ENCODE measurements at places on chromosomes 13 and 19. TPM values are rescaled to one million over a fixed set of nuclear protein-coding genes. Genes with fewer than 3 reads are reported as not detected.
A peak's percentile ranks its signal among the peaks of the same experiment; 100 is the strongest.

DNA sequence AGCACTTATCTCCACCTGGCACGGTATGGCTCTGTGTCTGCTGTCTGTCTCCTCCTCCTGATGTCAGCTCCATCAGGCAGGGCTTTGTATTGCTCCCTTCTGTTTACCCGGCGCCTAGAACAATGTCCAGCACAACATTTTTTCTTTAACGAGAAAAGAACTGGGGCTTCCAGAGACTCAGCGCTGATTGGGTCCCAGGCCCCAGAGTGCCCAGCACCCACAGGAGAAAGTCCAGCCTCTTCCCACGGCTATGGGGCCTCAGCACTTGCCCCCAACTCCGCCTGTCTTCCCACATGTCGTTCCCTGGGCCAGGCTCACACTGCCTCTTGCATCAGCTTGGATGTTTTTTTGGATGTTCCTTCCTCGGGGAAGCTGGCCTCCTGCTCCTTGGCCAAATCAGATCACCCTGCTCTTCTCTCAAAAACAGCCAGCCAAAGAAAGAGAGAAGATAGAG lies 6.9 kb downstream of the MYPOP start:
- DNase-seq, result no peak

- no peak for DNase-seq
Observed at GRCh38 chr13:65836066-65836465, 1394.1 kb downstream of the PCDH9 start.

DNA sequence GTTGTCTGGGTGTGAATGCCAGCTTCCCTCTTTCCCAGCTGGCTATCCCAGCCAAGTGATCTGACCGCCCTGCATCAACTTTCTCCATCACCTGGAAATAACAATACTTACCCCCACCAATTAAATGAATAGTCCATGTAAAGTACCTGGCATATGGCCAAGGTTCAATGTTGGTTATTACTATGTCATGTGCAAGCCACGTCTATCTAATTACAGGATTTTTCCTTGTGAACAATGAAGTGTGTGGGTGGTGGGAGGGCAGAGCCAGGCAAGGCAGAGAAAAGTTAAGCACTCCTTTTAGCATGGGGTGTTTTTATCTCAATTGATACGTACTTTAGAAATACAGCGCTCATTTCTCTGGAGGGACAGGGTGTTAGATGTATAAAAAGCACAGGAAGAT lies 121.1 kb downstream of the NHLRC3 start:
- no peak for DNase-seq

DNA sequence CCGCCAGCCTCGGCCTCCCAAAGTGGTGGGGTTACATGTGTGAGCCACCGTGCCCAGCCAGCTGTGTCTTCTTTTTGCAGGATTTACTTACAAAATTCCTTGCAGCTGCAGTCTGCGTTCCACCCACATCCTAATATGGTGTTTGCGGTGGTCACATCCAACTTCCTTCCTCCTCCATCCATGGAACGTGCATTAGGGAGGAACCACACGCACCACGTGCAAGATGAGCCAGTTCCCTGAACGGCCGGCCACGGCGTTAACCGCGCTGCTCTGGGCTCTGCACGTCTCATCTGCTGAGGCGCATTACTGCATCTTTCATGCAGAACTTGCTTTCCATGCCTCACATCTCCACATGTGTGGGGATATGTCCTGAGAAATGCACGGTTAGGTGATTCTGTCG lies 13.0 kb upstream of the SIGLEC11 start:
- DNase-seq, result no peak

- DNase-seq, result no peak
Observed at GRCh38 chr13:106498571-106498970, 36.9 kb downstream of the EFNB2 start.

GRCh38 chr13:49821216-49822009 lies 28.9 kb upstream of the KPNA3 start:
- peak; percentile 21 for DNase-seq

- peak; percentile 95 for DNase-seq
Observed at GRCh38 chr13:75359266-75359665, 122.7 kb downstream of the TBC1D4 start.

- DNase-seq, result peak; percentile 9
Observed at GRCh38 chr19:30227012-30227621, 145.1 kb upstream of the ZNF536 start.

DNA sequence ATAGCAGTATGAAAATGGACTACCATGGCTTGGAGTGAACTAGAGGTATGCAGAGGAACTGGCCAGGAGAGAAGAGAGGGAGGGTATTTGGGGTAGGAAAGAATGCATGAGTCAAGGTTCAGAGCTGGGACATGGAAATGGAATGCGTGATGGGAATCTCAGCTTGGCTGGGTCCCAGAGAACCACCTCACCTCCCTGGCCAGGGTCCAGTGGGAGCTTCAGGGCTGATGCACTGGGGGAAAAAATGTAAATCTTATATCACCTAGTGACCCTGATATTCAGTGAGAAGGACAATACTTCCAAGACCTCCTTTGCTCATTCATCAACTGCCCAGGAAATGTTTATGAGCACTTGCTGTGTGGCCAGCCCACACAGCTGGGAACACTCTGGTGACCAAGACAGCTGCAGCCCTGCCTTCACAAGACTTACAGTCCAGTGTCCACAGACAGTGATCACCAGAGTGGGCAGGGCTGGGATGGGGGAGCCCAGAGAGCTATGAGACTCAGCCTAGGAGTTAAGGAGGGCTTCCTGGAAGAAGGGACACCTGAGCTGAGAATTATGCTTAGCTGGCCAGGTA lies 12.8 kb downstream of the IGSF23 start:
- peak; percentile 99 for DNase-seq

- DNase-seq, result no peak
Observed at GRCh38 chr19:18308051-18308947, 14.6 kb downstream of the LSM4 start.

GRCh38 chr19:49971991-49972411 lies 11.0 kb upstream of the SIGLEC11 start:
- no peak for DNase-seq

- no peak for DNase-seq
Observed at GRCh38 chr19:41638641-41639081, 11.8 kb upstream of the CEACAM4 start.

GRCh38 chr13:77002590-77003190 lies 10.8 kb downstream of the CLN5 start:
- peak; percentile 32 for DNase-seq

GRCh38 chr13:48571126-48571913 lies 38.4 kb upstream of the RCBTB2 start:
- peak; percentile 52 for DNase-seq

- no peak for DNase-seq
Observed at GRCh38 chr13:35478271-35479037, 2.0 kb upstream of the MAB21L1 start.

- peak; percentile 25 for DNase-seq
Observed at GRCh38 chr19:39998501-39998900, 1.6 kb downstream of the ZNF546 start.

DNA sequence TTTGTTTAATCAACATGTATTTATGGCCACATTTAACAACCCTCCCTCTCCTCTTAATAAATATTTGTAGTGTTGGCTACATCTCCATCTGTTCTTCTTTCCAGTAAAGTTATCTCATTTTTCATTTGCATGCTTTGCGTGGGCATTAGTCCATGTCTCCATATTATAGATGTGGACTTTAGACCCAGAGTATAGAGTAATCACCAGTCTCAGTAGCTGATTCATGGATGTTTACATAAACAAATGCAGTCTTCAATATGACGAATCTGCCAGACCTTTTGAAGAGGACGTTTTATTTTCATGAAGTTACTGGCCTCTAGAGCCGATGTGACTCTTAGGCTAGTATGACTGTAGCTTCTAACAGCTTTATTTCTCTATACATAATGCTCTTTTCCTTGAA lies 1546.2 kb downstream of the OLFM4 start:
- no peak for DNase-seq

DNA sequence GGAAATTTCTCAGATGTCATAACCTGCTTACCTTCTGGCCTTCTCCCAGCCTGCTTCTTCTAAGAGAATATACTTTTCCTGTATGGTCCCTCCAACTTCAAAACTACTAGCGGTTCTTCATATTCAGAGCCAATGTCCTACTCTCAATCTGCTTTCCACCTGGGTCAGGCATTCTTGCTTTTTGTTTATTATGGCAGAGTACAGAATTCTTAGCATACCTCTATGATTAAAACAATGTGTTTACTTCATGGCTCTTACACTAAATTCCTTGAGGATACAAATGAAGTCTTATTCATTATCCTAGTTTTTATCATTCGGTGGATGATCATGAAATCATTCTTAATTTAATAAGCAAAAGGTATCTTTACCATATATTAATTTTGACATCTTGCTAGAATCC lies 484.2 kb upstream of the SLITRK1 start:
- DNase-seq, result peak; percentile 18

DNA sequence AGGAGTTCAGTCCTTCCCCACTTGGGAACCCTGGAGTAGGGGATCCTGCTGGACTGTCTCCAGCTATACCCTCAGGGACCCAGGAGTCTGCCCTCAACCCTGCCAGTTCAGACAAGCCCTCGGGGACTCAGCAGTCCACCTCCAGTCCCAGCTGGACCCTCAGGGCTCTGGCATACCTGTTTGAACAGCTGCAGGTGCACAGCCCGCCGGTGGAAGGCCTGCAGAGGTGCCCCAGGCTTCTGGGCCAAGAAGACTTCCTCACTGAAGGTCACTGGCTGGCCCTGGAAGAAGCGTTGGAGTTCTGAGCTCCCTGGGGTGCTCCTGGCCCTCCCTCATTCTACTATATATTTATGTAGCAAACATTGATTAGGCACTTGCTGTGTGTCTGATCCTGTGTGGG lies 8.6 kb downstream of the CRB3 start:
- no peak for DNase-seq

DNA sequence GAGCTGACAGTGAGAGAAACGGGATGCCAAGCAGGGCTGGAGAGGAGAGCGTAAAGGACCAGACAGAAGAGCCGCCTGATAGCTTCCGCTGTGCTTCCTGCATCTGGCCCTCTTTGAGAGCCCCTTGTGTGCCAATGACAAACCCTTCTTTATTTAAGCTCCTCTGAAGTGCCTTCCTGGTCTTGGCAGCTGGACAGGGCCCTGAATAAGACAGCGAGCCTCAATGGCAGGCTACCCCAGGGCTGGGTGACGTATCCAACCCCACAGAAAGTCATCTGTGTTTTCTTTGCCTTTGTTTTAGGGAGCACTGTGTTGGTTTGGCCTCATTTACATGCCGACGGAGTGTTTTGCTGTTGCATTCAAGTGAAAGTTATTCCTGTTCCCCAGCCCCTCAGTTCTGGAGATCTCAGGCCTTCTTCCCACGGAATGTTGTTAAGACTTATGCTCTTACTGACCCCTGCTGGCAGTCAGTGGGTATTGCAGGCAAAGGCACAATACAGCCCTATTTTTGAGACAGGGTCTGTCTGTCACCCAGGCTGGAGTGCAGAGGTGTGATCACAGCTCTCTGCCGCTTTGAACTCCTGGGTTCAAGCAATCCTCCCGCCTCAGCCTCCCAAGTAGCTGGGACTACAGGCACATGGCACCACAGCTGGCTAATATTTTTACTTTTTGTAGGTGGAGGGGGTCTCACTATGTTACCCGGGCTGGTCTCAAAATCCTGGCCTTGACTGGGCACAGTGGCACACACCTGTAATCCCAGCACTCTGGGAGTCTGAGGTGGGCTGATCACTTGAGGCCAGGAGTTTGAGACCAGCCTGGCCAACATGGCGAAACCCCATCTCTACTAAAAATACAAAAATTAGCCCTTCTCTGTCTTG lies 16.8 kb downstream of the CCL25 start:
- no peak for DNase-seq

DNA sequence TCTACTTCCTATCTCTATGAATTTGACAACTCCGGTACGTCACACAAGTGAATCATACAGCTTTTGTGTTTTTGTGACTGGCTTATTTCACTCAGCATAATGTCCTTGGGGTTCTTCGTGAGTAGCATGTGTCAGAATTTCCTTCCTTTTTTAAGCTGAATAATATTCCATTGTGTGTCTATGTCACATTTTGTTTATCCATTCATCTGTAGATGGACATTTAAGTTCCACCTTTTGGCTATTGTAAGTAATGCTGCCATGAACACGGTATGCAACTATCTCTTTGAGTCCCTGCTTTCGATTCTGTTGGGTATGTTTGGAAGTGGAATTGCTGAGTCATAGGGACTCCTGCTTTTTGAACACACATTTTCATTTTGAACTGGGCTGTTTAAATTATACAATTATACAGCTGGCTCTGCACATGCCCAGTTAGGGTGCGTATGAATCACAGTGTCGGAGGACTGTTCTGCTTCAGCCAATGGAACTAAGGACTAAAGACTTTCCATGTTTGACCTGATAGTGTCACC lies 43.0 kb upstream of the C13orf42 start:
- DNase-seq, result peak; percentile 80

DNA sequence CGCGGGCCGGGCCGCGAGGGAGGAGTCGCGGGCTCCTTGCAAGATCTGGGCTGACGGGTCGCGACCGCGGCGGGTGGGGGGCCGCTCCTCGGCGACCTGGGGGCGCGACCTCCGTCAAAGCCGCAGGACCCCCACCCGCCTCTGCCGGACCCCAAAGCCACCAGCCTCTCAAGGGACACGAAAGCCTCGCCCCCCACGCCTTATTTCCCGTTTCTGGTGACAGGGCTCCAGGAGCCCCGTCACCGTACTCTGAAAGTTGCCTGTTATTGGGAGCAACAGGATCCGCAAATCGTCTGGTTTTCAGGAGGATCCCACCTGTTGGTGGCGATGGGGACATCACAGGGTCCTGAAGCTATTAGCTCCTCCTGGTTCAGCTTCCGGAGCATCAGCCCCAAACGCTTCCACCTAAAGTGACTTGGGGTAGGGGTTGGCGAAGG lies 530 bp downstream of the MAU2 start:
- DNase-seq, result peak; percentile 22

DNA sequence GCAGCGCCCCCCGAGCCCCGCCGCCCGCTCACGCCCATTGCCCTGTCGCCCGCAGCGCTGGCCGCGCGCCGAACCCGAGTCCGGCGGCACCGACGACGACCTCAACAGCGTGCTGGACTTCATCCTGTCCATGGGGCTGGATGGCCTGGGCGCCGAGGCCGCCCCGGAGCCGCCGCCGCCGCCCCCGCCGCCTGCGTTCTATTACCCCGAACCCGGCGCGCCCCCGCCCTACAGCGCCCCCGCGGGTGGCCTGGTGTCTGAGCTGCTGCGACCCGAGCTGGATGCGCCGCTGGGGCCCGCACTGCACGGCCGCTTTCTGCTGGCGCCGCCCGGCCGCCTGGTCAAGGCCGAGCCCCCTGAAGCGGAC lies 518 bp downstream of the KLF2 start:
- no peak for DNase-seq

The UPK1A gene
- total RNA-seq, result not detected

The NLRP11 gene
- total RNA-seq, result 2.4 TPM

The CABP5 gene
- 2.8 TPM for total RNA-seq

The SLC10A2 gene
- not detected for total RNA-seq

The KIR2DL1 gene
- total RNA-seq, result not detected

The CEACAM8 gene
- total RNA-seq, result not detected

The MBD3L3 gene
- total RNA-seq, result not detected

The GNA15 gene
- not detected for total RNA-seq

The ZNF418 gene
- 7.0 TPM for total RNA-seq

The CLN5 gene
- total RNA-seq, result 23.3 TPM

The DAND5 gene
- total RNA-seq, result not detected

The PSG6 gene
- total RNA-seq, result 0.89 TPM

Data from M059J (cell line).